ENCODE measurements at places on chromosomes 12 and 14.

GRCh38 chr14:64717870-64718269 lies 13.6 kb downstream of the PLEKHG3 start:
- DNase-seq: no peak

GRCh38 chr12:7959278-7959677 lies 23.3 kb upstream of the SLC2A3 start:
- DNase-seq: no peak

GRCh38 chr12:108232565-108232964 lies 103.5 kb downstream of the WSCD2 start:
- no peak for DNase-seq

- DNase-seq: no peak
Observed at GRCh38 chr12:71440345-71440762, 756 bp downstream of the LGR5 start.

- no peak for DNase-seq
Observed at GRCh38 chr12:64574837-64575236, 35.5 kb upstream of the RASSF3 start.
